Stimulated activated CD4-positive, alpha-beta T cell treated with anti-CD3 and anti-CD28 coated beads, Interleukin-1b, Interleukin-23, amount 100 ng/mL, for 24 hours (primary cell): ENCODE measurements at places on chromosomes 4 and X.

GRCh38 chr4:46955601-46956000, 37.8 kb downstream of the GABRA4 start:
- no peak for DNase-seq

DNA sequence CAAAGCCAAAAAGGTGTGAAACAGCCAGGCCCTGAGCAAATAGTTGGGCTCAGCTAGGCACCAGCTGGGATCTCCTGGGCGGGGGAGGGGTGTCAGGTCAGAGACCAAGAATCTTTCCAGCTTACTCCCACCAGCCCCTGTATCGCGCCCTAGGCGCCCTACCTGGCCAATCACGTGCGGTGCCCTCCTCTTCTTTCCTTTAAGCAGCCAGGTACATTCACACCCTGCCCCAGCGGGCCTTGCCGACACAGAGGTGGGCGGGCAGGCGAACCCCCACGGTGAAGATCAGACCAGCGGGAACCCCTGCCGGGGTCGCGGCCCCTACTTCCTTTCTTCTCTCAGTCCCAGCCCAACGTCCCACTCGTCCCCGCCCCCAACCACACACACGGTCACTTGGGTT, 9.1 kb downstream of the ARHGAP36 start:
- DNase-seq, result no peak

GRCh38 chrX:23061116-23061515, 61.4 kb downstream of the DDX53 start:
- DNase-seq, result no peak

DNA sequence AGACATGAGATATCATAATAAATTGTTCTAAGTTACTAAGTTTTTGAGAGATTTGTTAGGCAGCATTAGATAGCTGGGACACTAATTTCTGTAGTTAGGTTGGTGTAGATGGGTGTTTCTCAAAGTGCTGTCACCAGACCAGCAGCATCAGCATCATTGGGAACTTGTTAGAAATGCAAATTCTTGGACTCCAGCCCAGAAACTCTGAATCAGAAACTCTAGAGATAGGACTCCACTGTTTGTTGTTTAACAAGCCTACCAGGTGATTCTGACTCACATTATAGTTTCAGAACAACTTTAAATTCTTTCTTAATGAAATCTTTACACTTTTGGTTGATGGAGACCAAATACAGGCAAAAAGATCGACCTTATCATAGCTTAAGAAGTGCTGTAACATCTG, 173.7 kb downstream of the PABPC4L start:
- no peak for DNase-seq

DNA sequence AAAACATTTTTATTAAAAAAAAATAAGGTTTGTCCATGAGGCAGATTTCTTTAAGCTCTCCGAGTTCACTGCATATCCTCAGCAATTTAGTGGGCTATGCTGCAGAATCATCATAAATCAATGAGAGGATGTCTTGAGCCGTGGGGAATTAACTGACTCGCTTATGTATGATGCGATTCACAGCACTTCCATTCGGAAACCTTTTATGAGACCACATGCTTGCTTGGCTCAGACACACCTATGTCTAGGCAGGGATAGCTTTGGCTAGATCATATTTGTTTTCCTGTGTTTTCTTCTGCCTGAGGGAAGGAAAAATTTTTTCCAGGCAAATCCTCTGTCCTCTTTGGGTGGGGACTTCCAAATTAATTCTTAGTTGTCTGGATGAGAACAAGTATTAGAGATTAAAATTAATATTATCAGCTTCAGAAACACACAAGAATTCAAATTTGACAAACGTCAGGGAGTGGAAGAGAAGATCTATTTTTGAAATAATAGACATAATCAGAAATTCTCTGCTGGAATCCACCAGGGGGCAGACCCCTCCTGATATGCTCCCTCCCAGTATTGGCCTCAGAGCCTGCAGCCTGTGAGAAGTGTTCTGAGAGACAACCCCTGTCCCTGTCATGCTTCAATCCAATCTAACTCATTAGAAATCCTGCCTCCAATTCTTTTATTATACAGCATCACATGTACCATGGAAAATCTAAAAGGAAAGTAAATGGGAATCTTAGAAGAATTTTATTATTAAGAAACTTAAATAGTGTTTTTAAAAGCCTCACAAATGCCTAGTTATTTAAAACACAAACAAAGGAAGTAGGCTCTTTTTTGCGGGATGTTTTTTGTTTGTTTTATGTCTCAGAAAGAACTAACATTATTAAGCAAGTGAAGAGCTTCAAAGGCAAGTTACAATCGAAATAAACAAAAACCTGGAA, 345.1 kb upstream of the TACR3 start:
- no peak for DNase-seq

GRCh38 chr4:96974295-96974694, 1134.4 kb downstream of the PDHA2 start:
- DNase-seq, result no peak

- DNase-seq, result no peak
Observed at GRCh38 chr4:120971884-120972283, 49.4 kb upstream of the PRDM5 start.

- DNase-seq, result no peak
Observed at GRCh38 chrX:81355436-81355835, 153.5 kb downstream of the SH3BGRL start.

- DNase-seq, result no peak
Observed at GRCh38 chrX:63488546-63489373, 137.6 kb upstream of the SPIN4 start.

GRCh38 chr4:154030152-154030551, 241.3 kb upstream of the SFRP2 start:
- no peak for DNase-seq

- DNase-seq, result no peak
Observed at GRCh38 chrX:41779941-41780340, 56.0 kb downstream of the GPR82 start.

DNA sequence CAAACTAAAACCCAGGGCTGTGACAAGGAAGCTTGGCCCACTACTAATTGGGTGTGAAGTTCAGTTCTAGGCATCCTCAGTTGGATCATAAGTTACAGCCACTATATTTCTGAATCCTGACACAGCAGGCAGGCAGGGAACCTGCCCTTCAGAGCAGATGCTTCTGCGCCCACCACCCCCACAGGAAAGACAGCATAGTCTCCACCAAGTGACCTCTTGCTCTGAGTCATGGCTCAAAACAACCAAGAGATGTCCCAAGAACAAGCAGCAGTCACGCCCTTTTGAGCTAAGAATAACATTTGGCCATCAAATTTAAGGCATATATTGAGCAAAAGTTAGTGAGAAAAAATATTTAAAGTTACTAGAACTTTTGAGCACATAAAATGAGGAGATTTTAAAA, 170.7 kb upstream of the SMARCAD1 start:
- no peak for DNase-seq

- DNase-seq, result no peak
Observed at GRCh38 chrX:77431227-77431626, 16.0 kb upstream of the FGF16 start.

GRCh38 chr4:100833906-100834305, 316.1 kb upstream of the EMCN start:
- DNase-seq, result no peak

GRCh38 chrX:135345107-135345589, 35.9 kb downstream of the ETDC start:
- no peak for DNase-seq

- DNase-seq, result no peak
Observed at GRCh38 chrX:3712051-3712869, 1.2 kb downstream of the PRKX start.

GRCh38 chr4:150584111-150584915, 2.4 kb downstream of the MAB21L2 start:
- DNase-seq, result no peak

GRCh38 chr4:185677637-185678314, 134.2 kb downstream of the SORBS2 start:
- DNase-seq, result no peak

DNA sequence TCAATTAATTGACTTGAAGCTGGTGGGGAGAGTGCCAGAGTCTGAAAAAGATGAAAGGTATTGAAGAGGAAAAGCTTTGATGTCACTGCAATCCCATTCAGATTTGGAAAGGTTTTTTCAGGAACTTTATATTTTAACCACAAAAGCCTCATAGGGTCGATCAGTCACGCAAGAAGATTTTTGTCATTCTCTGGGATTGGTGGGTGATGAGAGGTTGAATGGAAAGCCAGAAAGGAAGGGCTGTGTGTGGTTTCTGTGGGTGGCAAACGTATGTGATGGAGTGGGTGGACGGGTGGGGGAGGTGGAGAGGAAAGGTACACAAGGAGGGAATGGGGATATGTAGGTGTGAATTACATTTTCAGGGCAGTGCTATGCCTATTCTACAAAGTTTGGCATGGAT, 173.8 kb upstream of the SCML1 start:
- no peak for DNase-seq

GRCh38 chr4:71456841-71457240, 118.0 kb downstream of the SLC4A4 start:
- DNase-seq, result no peak

- DNase-seq, result no peak
Observed at GRCh38 chrX:94058728-94059382, 384.8 kb downstream of the FAM133A start.

DNA sequence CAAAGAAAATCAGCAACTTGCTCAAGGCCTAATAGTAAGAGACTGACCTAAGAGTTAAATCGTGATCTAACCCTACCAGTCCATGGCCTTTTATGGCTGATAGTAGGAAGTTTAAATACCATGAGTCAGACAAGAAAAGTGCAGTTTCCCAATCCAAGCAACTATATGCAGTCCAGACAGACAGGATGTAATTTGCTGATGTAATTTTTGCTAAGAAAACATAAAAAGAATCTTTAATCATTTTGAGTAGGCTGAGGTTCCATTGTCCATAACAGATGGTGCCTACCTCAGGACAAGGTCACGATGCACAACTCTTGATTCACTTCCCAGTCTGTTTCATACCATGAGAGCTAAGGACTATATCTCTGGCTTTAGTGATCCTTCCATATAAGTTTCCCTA, 317.5 kb upstream of the GRIA3 start:
- no peak for DNase-seq

- DNase-seq, result no peak
Observed at GRCh38 chr4:165207016-165207430, 338 bp upstream of the KLHL2 start.

DNA sequence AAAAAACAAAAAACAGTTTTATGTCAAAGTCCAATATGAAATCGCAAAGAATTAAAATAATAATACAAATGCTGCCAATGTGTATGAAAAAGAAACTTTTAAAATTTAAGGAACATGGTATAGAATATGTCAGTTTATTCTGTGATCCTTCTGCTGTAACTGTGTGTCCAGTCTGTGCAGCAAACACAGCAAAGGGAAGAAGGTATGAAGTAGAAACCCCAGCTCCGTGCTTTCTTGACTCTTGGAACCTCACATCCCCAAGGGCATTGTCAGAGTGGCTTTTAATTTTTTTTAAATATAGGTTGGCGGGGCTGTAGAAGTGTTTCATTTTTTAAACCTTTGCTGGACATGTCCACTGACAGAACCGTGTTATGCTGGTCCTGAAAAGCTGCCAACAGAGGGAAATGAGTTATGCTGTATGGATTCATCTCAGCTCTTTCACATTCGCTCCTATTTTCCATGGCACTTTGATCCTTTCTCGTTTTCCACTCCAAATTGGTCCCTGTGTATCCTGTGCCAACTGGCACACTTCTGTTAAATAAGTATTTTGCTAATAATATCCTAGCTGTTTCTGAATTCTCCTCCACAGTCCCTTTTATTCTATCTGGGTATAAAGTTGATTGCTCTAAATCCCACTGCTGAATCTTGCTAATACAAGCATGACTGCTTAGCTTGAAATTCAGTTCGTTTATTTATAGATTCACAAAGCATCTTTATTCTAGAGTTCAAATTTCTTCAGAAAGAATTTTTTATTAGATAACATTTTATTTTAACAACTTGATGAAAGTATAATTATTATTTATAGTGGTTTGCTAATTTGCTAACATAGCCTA, 127.0 kb upstream of the DDIT4L start:
- no peak for DNase-seq

DNA sequence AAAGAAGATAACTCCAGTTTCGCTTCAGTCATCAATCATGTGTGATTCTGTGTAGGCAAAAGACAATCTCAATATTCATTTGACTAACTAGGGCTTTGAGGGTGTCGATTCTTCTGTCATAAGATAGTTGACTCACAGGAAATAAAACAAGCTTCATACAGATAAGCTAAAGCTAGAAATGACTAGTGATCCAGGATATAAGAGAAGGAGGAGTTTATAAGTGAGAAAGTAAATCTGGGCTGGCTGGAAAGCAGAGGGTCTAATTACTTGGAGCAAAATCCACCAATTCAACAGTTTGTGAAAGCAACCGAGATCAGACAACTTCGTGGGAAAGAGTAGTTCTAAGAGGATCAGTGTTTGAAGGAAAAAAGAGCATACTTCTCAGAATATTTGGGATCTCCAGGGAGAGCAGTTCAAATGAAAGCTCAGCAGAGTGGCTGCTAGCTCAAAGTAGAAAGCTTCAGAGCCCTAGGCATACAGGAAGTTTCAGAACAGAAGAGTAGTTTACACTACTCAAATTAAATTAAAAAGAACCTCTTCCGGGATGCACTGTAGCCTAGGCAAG, 429.3 kb downstream of the INPP4B start:
- DNase-seq, result no peak

DNA sequence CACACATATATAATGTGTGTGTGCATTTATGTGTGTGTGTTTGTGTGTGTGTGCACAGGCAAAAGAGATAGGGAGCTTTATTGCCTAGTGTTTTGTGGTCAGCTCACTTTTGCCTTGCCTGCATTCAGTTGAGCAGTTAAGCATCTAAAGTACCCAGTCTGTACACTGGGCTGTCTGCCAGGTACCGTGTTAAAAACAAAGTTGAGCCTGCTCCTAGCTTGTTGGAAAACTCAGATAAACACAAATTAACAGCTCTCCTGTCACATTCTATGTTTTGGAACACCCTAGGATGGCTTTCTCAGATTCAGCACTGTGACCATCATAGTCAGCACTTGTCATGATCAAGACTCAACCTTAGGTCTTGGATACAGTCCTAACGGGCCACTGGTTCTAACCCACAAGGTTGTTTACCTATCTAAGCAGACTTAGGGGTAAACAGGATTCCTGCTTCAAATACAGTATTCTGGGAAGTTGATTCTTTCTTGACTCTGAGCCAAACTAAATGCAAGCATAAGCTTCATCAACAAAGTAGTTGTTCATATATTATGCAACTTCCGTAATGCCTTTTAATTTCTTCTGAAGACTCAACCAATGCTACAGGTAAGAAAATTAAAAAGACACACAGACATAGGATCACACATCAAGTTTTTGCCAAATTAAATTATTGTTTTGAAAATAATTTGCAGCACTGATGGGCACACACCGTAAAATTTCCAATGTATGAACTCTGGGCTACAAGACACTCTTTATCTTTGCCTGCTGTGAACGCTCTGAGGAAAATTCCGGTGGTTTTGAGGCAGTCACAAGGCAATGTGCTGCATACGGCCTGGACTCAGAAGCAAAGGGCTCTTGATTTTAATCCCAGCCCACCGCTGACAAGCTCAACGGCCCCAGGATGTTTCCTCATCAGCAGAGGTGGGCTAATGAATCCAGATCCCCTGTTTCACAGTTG, 11.3 kb upstream of the CD99 start:
- DNase-seq, result no peak

- DNase-seq, result no peak
Observed at GRCh38 chrX:124346877-124347241, 496 bp downstream of the SH2D1A start.
